H4 (cell line): ENCODE measurements at places on chromosomes 1 and 21. TPM values are rescaled to one million over a fixed set of nuclear protein-coding genes. Genes with fewer than 3 reads are reported as not detected.

AXDND1 gene
- total RNA-seq: 3.0 TPM in 1 of 2 replicates, not detected in the other

TCHHL1 gene
- not detected in 2 replicates for total RNA-seq

CELA3A gene
- total RNA-seq: not detected in 2 replicates

DNA sequence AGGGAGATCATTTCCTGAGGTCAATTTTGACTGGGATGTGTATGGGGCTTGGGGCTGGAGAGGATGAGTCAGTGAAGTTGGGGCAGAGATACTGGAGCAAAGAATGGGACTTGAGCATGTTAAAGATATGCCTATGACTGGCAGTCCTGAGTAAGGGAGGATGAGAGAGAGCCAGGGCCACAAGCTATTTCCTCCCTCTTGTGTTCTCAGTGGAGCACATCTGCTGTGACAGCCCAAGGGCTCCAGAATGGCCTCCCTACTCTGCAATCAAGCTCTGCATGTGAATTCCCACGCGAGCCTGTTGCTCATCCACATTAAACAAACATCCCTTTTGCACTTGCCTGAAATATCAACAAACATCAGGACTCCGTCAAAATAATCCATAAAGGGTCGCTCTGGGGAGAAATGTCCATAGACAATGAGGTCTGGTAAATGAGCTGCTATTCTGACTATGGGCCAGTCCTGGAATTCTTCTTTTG is 9.2 kb downstream of the ADCY10 start:
- peak; percentile 16 for DNase-seq

SYPL2 gene
- 0.27 and 0.54 TPM in 2 replicates for total RNA-seq

CA6 gene
- total RNA-seq: not detected in 2 replicates

GRCh38 chr1:44812822-44813543 is 4.7 kb downstream of the BTBD19 start:
- DNase-seq: no peak

- peak; percentile 27 for DNase-seq
These were observed 45.6 kb downstream of the IL23R start for GRCh38 chr1:67211589-67212563.

RNF186 gene
- not detected in 2 replicates for total RNA-seq

DNA sequence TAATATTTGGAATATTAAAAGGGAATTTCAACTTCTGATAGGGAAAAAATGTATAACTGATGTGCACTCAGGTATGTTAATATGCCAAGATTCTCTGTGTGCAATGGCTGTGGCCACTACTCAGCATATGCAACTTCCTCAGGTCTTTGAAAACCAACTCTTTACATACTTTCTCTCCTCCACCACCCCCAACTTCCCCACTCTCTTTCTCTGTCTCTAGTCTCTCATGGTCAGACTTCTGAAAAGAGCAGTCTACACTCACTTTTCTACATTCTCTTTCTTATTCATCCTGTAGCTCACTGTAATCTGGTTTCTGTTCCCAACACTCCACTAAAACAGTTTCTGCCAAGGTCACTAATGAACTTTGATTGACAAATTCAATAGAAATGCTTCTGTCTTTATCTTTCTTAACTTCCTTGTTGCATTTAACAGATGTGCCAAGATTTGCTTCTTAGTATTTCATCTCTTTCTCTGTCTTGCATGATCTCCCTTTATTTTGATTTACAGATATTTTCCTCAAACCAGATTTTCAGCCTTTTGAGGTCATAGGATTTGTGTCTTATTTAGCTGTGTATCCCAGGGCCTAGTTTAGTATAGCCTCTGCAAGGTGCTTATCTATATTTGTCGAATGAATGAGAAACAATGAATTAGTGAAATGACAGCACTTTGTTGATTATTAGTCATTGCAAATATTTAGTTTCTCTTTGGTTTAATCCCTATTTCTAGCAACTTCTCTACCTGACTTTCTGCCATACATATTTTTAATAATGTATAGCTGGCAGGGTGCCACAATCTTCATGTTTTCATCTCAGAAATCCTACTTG is 168.9 kb downstream of the LMO4 start:
- DNase-seq: no peak

DNA sequence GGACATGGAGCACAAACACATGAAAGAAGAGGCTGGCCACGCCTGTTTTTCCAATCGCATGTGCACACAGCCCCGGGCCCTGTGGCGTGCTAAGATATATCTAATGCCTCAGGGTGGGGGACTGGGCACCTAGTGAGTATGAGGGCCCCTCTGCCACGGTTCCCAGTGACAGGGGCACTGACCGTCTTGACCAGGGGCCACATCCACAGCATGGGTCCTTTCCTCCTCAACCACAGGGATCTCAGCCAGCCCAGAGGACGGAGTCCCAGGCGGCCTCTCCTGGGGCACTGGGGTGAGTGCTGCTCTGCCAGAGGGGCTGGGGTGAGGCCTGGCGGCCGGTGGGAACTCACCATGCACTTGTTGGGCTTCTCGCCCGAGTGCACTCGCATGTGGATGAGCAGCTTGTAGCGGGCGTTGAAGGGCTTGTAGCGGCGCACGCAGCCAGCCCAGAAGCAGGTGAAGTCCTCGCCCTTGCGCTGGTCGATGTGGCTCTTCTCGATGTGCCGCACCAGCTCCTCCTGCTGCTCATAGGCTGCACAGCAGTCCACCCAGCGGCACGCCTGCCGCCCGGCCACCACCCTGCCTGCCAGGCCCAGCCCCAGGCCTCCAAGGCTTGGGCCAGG is 134.7 kb downstream of the DMRTB1 start:
- DNase-seq: no peak

DNA sequence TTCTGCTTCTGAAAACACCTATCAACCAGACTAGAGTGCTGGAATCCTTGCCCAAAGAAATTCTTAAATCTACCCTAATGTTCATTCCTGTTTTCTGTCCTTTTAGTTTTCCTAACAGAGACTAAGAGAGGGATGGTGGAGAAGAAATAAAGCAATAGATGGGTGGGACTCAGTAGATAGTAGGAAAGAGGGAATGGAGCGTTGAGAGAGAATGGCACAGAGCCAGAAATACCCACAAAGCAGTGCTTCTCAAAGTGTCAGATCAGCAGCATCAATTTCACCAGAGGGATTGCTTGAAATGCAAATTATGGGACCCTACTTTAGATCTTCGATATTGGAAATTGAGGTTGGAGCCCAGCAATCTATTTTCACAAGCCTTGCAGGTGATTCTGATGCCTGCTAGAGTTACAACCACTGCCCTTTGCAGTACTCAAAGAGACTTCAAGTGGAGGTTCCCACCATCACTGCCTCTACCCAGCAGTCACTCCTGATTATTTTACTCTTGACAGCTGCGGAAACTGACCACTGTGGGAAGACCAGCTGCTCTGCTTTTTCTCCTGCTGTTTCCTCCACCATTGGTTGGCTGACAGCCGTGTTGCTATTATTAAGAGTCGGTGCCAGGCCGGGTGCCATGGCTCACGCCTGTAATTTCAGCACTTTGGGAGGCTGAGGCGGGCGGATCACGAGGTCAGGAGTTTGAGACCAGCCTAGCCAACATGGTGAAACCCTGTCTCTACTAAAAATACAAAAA is 11.4 kb upstream of the PRPF3 start:
- no peak for DNase-seq

DNA sequence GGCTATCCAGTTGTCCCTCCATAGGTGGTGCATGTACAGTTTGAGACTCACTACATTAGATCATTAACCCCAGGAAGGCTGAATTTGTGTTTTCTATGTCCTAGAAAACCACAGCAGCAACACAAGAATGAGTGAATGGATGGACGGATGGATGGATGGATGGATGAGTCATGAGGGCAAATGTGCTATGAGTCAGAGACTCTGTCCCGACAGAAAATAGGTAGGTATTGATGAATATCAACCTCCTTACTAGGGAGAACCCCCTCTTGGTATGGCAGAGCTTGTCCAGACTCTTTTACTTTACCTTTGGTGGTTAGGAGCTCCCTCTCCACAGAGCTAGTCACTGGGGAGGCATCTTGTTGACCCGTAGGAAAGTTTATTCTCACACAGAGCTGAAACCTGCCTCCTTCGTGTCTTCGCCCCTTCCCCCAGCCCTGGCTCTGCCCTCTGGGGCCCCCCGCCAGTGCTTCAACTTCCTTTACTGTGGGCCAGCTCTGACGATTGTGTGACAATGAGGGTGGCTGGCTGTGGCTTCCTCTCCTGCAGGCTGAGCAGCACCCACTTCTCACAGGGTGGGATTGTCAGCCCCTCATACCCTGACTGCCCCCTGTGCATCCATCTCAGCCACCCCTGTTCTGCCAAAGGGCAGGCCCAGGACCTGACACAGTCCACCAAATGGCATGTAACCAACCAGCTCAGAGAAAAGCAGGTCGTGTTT is 145.2 kb downstream of the FOXD2 start:
- no peak for DNase-seq
